Endothelial cell of umbilical vein (primary cell): ENCODE measurements at places on chromosomes 3 and 15.

- DNase-seq = no peak
These were observed 5.3 kb downstream of the MYZAP start for GRCh38 chr15:57596978-57597377.

DNA sequence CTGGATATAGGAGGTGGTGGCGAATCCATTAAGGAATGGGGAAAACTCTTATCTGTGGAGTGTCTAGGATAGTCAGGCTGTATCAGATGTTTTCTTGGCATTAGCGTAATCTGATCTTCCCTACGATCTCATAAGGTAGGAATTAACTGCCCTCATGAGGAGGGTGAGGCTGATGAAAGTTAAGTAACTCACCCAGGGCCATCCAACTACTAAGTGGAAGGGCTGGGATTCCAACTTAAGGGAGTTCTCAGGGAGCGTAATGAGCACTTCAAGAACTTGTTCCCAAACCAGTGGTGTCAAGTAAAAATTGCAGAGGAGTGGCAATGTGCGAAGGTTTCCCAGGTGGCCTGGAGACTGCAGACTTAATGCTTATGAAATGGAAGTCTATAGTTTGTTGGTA is 55.9 kb upstream of the OSBPL11 start:
- DNase-seq = no peak

GRCh38 chr15:90358124-90359033 is 6.3 kb downstream of the ZNF774 start:
- peak; percentile 50 for DNase-seq

GRCh38 chr15:78800189-78800588 is 11.1 kb downstream of the ADAMTS7 start:
- DNase-seq = no peak

- DNase-seq = no peak
These were observed 67.7 kb downstream of the KLHL25 start for GRCh38 chr15:85727068-85727467.

- no peak for DNase-seq
These were observed 4.9 kb downstream of the TMED3 start for GRCh38 chr15:79315623-79316328.

GRCh38 chr15:92963794-92964193 is 63.7 kb downstream of the CHD2 start:
- no peak for DNase-seq

DNA sequence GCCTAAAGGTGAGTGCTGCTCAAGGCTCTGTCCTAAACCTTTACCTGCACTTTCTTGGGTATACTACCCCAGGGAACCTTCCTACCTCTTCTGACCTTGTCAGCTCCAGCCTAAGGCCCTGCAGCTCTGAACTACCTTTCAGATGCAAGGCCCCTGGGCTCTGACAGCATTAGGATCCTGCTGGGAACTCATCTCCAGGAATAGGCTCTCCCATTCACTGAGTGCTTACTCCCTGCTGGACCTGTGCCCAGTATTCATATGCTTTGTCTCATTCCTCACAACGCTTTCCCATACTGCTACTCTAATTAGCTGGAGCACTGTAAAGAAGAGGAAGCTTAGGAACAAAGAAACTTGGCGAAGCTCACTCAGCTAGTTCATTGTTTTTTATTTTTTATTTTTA is 53.8 kb upstream of the RAB6B start:
- peak; percentile 88 for DNase-seq

DNA sequence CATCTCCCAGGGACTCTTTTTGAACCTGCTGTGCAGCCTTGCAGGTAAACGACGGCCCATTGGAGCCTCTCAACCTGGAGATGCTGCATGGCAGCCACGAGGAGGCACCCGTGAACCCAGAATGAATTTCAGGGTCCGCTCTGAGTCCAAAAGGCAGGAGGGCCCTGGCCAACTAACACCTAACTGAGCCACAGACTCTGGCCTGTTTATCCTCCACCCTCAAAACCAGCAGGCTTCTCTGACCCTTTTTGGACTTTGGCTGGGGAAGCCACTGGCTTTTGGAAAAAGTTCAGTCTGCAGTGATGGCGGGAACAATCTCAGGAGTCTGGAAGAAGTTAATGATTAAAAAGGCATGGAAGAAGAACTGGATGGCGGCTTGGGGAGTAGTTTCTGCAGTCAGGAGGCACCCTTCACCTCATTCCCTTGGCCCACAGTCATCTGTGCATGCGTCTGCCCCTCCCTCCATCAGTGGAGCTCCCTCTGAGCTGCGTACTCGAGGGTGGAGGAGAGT is 4.1 kb downstream of the PXYLP1 start:
- no peak for DNase-seq

GRCh38 chr3:97720417-97720816 is 44.1 kb upstream of the ARL6 start:
- no peak for DNase-seq

GRCh38 chr3:193872265-193872753 is 263.6 kb upstream of the HES1 start:
- DNase-seq = peak; percentile 72

- DNase-seq = peak; percentile 62
These were observed 13.8 kb downstream of the THBS1 start for GRCh38 chr15:39594446-39595337.

- no peak for DNase-seq
These were observed 22.7 kb upstream of the ZBTB20 start for GRCh38 chr3:115169808-115170207.

GRCh38 chr3:16335772-16336645 is 71.0 kb downstream of the OXNAD1 start:
- no peak for DNase-seq

- DNase-seq = no peak
These were observed 22.9 kb upstream of the PRICKLE2 start for GRCh38 chr3:64247991-64248646.

DNA sequence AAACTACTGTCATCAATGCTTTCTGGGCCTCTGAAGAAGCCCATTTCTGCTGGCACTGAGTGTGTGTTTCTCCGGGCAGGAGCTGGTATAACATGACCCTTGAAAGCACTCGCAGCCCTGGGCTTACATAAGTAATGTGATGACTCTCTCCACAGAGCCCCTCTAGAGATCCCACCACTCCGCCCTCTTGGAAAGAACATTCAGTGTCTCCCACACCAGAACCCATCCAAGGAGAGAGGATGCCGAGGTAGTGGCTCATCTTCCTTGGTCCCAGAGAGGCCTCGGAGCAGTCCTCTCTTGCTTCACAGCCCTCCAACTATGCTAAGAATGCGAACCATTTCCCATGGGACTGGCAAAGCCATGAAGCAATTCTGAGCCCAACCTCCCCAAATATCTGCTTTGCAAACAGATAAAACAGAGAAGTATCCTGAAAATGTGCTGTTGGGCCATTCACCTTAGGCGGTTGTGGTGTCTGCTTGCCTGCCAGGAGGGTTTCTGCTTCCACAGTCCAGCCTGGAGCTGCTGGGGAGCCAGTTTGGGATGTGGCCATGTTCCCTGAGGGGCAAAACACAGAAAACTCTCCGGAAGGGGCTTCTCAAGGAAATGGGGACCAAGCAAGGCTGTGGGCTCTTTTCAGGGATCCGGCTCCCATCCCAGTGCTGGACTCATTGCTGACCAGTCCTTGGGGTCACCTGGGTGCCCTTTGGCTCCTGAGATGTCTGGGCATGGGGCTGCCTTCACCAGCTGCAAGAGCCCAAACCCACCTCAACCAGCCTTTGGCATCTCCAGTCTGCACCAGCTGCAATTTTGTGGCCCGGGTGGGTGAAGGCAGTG is 47.3 kb downstream of the AMOTL2 start:
- peak; percentile 60 for DNase-seq

DNA sequence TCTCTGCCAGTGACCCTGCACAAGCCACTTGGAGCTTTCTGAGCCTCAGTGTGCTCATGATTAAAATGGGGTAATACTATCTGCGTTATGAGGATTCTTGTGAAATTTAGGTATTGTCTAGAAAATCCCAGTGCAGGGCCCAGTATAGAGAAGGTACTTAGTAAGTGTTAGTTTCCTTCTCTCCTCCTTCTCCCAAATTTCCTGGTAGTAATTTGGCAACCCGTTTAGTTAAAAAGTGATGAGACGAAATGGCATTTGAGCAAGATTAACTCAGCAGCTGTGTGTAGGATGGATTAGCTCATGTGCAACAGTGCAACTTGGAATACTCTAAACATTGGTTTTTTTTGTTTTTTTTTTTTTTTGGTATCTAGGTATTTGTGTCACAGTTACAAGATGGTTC is 84.6 kb downstream of the SLCO3A1 start:
- DNase-seq = no peak

- no peak for DNase-seq
These were observed 54.9 kb upstream of the ACP3 start for GRCh38 chr3:132262305-132262704.

DNA sequence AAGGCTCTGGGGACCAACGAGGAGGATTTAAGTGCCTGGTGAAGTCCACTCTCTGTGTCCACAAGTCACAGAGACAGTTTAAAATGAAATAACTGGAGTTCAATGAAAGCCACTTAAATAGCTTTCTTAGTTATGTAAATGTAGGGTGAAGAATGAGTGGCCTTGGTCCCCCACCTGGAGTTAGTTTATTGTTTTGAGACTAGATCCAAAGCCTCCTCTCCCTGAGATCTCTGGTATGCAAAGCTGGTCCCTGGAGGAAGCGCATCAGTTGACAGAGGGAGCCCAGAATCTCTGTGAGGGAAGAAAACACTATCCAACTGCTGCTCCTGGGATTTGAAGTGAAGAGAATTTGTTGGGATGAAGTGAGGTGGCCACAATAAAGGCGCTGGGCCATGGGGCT is 40.5 kb downstream of the EXOG start:
- no peak for DNase-seq

- DNase-seq = no peak
These were observed 26.2 kb downstream of the RTP3 start for GRCh38 chr3:46524008-46524407.

- no peak for DNase-seq
These were observed 2.3 kb downstream of the SQOR start for GRCh38 chr15:45637141-45637540.

- peak; percentile 27 for DNase-seq
These were observed 306.5 kb downstream of the RPLP1 start for GRCh38 chr15:69758810-69759790.

DNA sequence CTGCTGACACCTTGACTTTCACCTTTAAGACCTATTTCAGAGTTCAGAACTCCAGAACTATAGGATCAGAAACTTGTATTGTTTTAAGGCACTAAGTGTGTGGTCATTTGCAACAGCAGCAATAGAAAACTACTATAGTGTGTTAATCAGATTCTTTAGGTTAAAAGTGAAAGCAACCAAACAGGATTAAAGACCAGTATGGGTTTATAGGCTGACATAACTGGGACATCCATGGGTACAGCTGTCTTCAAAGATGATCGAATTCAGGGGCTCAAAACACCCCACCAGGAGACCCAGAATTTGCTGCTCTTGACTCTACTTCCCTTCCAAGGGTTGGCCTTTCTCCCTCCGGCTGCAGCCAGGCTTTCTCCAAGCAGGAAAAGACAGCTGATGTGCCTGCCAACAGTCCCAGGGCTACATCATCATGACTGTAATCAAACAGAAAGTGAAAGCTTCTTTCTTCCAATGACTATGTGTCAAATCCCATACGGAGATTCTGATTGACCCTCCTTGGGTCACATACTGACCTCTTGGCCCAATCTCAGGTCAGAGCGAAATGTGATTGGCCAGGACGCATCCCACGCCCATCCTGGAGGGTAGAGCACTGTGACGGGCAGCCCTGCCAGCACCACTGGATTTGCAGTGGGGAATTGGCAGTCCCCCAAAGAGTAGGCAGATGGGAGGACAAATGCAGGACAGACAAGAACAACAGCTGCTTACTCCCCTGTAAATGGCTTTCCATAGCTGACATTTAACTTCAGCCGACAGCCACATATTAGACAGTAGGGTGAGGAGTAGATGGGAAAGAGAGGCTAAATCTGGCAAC is 51.4 kb upstream of the RNF7 start:
- DNase-seq = peak; percentile 85

DNA sequence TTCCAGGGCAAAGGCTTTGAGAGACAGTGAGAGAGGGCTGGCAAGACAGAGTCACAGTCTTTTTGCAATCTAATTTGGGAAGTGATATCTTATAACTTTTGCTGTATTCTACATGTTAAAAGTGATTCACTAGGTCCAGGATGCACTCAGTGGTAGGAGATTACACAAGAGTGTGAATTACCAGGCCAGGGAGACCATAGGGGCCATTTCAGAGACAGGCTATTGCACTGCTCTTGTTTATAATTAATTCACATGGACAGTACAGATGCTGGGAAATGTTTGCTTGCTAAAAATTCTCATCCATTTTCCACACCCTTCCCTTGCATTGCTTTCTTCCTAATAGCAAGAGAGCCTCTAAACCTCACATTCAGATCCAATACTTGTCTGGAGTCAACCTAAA is 22.6 kb upstream of the POMGNT2 start:
- no peak for DNase-seq

DNA sequence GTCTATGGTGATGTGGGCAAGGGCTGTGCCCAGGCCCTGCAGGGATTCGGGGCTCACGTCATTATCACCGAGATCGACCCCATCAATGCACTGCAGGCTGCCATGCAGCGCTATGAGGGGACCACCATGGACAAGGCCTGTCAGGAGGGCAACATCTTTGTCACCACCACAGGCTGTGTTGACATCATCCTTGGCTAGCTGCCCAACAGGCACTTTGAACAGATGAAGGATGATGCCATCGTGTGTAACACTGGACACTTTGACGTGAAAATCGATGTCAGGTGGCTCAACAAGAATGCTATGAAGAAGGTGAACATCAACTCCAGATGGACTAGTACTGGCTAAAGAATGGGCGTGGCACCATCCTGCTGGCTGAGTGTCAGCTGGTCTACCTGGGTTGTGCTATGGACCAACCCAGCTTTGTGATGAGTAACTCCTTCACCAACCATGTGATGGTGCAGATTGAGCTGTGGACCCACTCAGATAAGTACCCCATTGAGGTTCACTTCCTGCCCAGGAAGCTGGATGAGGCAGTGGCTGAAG is 6.1 kb upstream of the USP8 start:
- DNase-seq = no peak

DNA sequence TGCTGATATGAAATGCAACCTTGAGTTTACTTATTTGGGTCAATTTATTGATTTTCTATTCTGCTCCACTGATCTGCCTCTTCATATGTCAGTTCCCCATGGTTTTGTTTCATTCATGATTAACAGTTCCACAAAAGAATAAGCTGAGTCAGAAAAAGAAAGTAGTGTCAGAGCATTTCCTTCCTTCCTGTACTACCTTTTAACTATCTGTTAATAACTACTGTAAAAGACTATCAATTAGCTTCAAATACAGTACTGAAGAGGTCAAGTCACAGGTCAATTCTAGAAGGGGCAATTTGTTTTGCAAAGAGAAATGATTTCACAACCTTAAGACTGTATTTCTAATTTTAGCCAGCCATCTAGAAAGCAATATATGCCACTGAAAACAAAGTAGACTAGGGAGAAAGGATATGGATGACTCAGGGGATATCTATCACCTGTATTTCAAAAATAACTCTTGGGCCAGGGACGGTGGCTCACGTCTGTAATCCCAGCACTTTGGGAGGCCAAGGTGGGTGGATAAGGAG is 129.5 kb downstream of the TFDP2 start:
- peak; percentile 36 for DNase-seq
